Activated CD4-positive, alpha-beta T cell treated with anti-CD3 and anti-CD28 coated beads, Interleukin-2, amount 50 U/mL, for 4 hours (primary cell): ENCODE measurements at places on chromosomes 5 and 9.

GRCh38 chr9:89845321-89845720, 240.5 kb downstream of the GADD45G start:
- no peak for DNase-seq

DNA sequence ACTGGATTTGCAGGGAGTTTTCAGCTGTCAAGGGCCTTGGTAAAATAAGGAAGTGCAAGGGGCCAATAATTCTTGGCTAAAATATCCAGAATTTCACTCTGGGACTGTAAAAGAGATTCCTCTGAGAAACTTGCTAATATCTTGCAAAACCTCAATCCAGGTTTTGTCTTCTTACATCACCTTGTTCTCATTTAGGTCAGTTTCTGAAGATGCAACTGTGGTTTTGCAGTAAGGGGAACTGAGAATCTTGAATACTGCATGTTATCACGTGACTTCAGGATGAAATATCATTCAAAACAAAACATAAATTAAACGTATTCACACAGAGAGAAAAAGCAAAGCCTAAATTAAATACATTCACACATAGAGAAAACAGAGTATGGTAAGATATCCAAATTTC, 35.0 kb upstream of the RIC1 start:
- no peak for DNase-seq

GRCh38 chr5:151248651-151249050, 4.3 kb upstream of the GM2A start:
- DNase-seq = no peak

GRCh38 chr9:136310273-136311030, 6.6 kb upstream of the CCDC187 start:
- DNase-seq = no peak

DNA sequence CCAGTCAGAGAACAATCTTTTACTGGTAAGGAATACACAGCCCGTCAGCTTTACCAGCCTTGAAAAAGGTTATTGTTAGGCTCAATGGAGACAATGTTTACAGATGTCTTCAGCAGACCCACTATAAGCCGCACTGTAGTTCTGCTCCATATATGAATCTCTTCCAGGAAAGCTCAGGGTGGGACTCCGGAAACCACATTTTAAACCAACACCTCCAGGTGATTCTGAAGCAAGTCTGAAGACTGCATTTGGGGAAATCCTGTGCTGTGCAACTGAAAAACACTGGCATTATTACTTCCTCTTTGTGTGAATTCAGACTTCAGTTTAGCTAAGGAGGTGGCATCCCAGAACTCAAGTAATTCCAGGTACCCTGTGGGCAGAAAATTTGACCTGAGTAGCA, 3.5 kb downstream of the GZMK start:
- no peak for DNase-seq
